ENCODE measurements at places on chromosomes 6 and 20.

DNA sequence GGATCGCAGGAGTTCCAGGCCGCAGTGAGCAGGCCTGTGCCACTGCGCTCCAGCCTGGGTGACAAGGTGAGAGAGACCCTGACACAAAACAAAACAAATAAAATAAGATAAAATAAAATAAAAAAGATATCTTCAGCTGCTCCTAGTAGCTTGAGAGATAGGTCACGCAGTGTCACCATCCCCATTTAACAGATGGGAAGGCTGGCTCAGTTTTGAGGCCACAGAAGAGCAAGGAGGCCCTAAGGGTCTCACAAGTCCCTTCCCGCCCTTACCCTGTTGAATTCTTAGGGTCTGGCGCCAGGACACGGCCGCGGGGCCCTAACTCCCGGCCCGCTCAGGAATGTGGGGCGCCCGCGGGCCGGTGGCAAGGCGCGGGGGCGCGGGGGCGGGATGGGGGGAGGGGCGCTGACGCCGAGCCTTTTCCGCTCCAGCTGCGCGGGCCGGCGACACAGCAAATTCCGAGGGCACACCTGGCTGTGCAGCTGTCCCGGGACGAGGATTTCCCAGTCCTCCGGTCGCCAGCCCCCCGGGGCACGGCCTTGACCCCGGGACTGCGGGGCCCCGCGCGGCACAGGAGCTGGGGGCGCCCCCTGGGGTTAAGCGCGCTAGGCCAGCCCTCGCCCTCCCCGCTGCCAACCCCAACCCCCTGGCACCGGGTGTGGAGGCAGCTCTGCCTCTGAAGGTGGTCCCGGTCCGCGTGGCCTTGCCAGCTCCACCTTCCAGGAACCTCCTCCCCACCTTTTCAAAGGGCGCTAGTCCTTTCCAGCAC, 10.3 kb upstream of the R3HDML start:
- DNase-seq, result peak; percentile 10

- DNase-seq, result peak; percentile 47
Observed at GRCh38 chr20:49595811-49596561, 28.0 kb upstream of the PTGIS start.

GRCh38 chr20:40563296-40563950, 125.6 kb downstream of the MAFB start:
- DNase-seq, result no peak

- no peak for DNase-seq
Observed at GRCh38 chr6:38837101-38837500, 122.0 kb downstream of the DNAH8 start.

DNA sequence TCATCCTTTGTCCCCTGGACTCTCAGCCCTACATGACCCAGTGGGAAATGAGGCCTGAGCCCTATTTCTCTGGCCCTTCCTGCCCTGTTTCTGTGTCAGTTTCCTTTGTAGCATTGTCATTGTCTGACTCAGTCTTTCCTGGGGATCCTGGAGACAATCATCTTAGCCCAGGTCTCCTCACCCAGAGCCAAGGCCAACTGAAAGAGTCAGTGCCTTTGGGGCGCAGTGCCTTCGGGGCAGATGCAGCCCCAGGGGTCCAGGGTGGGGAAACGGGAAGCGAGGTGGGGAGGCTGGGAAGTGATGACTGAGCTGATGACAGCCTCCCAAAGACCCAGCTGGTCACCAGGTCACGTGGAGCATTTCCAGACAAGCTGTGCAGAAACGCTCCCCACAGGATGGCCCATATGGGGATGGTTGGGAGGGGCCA, 93.3 kb upstream of the SULF2 start:
- DNase-seq, result no peak

DNA sequence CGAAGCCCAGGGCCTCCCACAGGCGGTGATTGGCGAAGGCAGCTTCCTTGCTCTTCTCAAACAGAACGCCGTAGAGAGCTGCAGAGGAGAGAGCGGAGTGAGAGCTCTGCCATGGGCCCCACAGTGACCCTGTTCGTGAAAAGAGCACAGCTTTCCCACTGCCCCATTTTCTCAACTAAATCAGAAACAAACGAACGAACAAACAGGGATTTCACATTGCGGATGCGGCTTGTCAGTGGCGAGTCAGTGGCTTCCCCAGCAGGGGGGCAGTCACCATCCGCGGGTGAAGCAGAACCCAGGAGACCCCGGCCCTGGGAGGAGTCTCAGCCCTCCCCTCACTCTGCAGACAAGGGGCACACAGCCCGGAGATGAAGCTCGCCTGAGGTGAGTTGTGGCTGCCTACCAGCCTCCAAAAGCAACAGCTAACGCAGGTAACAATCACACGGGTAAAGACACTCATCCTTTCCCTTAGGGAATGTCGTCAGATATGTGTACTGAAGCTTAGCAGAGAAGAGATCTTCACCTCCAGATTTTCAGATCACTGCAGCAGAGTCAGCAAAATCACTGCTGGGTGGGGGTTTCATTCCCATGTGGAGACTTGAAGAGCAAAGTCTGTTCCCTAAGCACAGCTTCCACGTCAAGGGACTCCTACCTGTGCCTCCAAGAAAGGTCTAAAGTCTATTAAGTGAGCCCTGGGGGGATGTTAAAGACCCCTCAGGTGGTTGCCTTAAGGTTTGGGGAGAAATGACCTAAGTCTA, 51.2 kb upstream of the GPR31 start:
- DNase-seq, result no peak

- DNase-seq, result no peak
Observed at GRCh38 chr6:43579171-43579570, 3.2 kb downstream of the POLH start.

GRCh38 chr6:88881451-88881850, 82.0 kb downstream of the RNGTT start:
- no peak for DNase-seq

DNA sequence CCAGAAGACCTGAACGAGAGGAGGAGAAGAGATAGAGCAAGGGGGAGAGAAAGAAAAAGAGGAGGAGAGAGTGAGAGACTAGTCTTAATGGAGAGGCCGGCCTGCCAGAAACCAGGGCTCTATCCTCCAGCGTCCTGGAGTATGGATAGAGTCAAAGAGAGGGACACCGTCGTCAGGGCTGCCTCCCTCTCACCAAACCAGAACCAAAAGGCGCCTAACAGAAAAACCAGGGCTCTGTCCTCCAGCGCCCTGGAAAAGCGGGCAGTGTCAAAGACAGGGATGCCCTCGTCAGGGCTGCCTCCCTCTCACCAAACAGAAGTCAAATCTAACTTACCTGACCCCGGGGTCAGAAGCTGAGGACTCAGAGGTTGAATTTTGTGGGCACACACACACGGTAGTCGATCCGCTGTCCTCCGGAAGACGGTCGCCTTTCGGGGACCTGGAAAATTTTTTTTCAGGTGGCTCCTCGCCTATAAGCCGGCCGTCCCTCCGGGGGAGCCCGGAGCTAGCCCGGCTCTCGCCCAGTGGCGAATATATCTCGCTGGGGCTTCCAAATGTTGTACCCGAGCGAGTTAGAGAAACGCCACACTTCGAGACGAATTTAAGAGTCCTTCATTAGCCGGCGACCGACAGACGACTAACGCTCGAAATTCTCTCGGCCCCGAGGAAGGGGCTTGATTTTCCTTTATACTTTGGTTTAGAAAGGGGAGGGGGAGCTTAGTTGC, 148.2 kb downstream of the TRIM27 start:
- no peak for DNase-seq

DNA sequence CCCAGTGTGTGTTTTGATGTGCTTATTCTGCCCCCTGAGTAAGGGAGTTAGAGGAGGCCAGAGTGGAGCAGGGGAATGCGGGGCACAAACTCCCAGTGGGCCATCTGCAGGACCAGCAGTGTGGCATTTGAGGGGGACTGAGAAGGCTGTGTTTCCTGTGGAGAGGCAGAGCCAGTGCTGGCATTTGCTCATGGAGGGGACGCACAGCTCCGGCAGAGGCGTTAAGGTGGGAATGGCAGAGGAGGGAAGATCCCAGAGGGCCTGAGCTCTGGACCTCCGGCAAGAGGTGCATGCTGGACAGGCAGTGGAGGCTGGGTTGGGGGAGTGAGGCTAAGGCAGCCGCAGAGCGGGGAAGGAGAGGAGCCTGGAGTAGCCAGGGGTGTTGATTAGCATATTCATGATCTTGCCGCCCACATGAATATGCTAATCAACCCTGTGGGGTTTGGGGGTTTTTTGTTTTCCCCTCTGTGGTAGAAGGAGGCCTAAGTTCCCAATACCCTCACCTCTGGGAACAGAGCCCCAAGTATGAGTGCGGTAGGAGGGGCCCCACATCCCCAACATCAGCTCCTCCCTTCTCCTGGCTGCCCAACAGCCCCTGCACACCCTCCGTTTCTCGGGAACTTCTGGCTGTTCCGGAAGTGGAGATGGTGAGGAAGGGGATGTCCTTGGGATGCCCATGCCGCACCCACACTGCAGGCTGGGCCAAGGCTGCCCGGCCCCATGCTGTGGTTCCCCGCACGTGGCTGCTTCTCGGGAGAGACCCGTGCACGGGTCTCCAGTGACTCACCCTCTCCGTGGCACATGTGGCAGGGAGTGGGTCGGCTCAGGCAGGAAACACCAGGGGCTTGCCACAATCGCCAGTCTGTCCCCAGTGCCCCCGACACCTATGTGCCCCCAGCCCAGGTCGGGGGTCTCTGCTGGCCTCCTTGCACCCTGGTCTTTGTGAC, 33.8 kb downstream of the DLGAP4 start:
- no peak for DNase-seq

DNA sequence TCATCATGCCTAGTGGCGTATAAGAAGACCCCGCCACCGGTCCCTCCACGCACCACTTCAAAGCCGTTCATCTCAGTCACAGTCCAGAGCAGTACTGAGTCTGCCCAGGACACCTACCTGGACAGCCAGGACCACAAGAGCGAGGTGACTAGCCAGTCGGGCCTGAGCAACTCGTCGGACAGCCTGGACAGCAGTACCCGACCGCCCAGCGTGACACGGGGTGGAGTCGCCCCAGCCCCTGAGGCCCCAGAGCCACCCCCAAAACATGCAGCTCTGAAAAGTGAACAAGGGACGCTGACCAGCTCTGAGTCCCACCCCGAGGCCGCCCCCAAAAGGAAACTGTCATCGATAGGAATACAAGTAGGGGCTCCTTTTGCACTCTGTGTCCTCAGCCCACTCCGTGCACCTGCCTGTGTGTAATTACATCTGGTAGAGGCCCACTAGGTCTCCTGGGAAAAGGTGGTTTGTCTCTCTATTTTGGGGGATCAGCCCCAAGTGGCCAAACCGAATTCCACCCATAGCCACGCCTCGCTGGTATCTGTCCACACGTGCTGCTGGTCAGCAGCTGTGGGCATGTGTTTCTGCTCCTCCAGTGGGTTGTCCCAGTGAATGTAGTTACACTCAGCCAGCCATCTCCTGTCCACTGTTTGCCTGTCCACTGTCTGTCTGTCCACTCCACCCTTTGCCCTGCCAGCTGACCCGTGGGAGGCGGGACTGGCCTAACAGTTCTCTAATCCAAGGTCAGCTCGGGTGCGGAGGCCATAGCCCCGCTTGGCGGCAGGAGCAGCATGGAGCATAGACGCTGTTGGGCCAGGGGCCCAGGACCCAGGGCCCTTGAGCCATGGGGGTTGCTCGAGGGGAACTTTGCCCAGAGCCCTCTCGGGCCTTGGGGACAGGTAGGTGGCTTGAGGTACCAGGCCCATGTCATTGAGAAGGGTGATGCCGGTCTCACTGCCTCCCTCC, 44.3 kb upstream of the MYL9 start:
- DNase-seq, result no peak

- no peak for DNase-seq
Observed at GRCh38 chr6:39200498-39201020, 28.7 kb downstream of the KCNK5 start.

DNA sequence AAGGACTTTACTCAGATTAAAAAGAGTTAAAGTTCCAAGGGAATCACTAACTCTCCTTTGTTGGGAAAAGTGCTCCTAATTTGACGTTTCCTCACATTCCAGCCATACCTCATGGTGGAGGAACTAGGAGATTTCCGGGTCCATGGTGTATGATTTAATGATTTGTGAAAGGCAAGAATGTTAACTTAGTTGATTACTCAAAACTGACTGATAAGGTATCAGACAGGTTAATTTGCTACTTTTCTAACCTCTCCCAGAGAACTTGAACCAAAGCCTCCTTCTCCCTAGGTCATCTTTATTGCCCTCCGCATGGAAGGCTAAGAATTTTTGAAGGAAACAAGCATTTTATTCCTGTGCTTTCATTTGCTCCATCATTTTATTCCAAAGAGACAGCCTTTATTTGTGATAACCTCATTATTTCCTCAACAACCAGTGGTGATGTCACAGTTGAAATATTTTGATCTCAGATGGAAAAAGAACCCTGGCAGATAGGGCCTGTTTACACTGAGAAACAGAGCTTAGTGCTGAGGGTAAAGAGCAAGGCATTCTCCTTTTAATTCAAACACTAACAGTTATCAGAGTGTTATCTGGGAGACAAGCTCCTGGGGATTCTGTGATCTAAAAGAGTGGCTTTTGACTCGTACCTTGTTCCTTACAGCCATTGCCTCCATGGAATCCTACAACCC, 57.4 kb upstream of the BMP2 start:
- no peak for DNase-seq

DNA sequence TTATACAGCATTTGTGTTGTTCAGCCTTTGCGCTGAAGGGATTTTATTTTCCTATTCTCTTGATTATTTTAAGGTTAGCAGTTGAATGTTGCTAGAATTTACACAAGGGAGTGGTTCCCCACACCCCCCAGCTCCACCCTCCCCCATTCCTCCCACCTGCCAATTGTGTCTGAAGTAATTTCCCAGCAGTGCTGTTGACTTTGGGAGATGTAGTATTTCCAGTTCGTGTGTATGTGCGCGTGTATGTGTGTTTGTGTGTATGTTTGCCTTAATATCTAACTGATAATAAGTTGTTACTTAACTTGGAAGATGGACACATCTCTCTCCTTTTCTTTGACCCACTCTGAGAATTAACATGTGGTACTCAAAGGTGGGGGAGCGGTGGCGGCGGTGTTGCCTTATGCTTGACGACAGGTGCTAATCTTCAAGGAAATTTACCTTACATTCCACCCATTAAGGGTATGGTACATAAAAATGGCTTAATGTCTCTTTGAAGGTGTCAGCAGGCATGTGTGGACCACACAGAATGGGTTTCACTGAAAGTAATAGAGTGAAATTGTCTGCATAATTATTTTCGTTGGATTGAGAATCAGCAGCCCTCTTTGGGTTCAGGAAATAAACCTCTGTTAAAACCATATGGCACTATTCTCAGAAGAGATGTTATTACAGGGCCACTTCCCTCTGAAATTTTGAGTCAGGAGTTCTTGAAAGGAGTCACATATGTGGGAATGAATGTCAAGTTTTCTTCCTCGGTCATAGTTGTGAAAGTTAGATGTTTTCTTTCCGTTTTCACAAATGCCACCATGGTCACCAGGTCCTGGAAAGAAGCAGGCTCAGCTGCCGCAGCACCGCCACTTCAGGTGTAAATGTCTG, 95.6 kb upstream of the SUPT3H start:
- DNase-seq, result no peak

GRCh38 chr6:46888031-46888430, 33.7 kb downstream of the ADGRF5 start:
- no peak for DNase-seq

- DNase-seq, result no peak
Observed at GRCh38 chr6:42243046-42243445, 25.4 kb upstream of the MRPS10 start.

GRCh38 chr6:62045502-62045901, 240.5 kb downstream of the KHDRBS2 start:
- no peak for DNase-seq

GRCh38 chr6:2467929-2468600, 222.7 kb upstream of the GMDS start:
- DNase-seq, result no peak
